GM23338 (cell line): ENCODE measurements at places on chromosomes 2 and 18. TPM values are rescaled to one million over a fixed set of nuclear protein-coding genes. Genes with fewer than 3 reads are reported as not detected.

GRCh38 chr2:156309167-156309566 is 23.4 kb downstream of the NR4A2 start:
- no peaks in the 10 kb centered on the region for H3K4me1 ChIP-seq
- no peak for DNase-seq
- no peaks in the 10 kb centered on the region for H3K36me3 ChIP-seq
- no peak overlapping the region for H3K27ac ChIP-seq
- H3K4me3 ChIP-seq: no peak overlapping the region

DNA sequence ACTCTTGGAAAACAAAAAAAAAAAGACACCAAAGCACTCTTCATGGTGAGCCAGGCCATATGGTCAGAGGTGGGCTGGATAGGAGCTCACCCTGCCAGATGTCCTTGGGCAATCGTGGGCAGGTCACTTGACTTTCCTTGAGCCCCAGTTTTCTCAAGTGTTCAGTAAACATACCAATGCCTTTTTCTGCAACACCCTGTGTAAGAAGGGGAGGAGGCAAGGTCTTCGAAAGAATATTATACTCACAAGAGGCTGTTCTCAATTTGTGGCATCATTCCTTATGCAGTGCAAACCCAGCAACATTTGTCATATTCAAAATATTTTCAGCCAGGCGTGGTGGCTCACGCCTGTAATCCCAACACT is 22.9 kb upstream of the TMEM87B start:
- peaks cover 12% of the 10 kb centered on the region for H3K4me1 ChIP-seq
- peak overlapping the region; percentile 72; the same call in 1 of the 2 replicates for H3K27ac ChIP-seq
- H3K4me3 ChIP-seq: no peak overlapping the region
- H3K36me3 ChIP-seq: no peaks in the 10 kb centered on the region

GRCh38 chr2:110639972-110640371 is 37.9 kb downstream of the BUB1 start:
- no peak overlapping the region for H3K4me3 ChIP-seq
- H3K27ac ChIP-seq: no peak overlapping the region
- H3K4me1 ChIP-seq: no peaks in the 10 kb centered on the region
- H3K27me3 ChIP-seq: no peaks in the 10 kb centered on the region
- DNase-seq: no peak
- peaks cover 54% of the 10 kb centered on the region for H3K36me3 ChIP-seq

DNA sequence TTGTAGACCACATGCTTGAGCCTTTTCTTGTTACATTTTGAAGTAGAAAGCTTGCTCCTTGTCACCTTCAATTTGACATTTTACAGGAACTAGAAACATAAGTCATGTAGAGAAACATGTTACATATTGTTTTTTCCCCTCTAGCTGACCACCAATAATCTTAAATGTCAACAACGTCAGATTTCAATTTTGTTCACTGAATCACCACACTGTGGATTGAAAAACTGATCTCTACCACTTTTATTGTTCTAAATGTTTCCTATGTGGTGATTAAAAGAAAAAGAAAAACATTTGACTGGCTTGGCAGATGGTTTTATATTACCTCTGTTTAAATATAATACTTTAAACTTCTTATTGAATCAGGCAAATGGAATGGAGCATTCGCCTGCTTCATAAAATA is 87.7 kb downstream of the DSEL start:
- H3K27me3 ChIP-seq: no peaks in the 10 kb centered on the region
- DNase-seq: no peak
- no peaks in the 10 kb centered on the region for H3K36me3 ChIP-seq
- H3K4me1 ChIP-seq: no peaks in the 10 kb centered on the region
- H3K27ac ChIP-seq: no peak overlapping the region

The SNED1 gene
- 1.1 and 2.8 TPM in 2 replicates for total RNA-seq

DNA sequence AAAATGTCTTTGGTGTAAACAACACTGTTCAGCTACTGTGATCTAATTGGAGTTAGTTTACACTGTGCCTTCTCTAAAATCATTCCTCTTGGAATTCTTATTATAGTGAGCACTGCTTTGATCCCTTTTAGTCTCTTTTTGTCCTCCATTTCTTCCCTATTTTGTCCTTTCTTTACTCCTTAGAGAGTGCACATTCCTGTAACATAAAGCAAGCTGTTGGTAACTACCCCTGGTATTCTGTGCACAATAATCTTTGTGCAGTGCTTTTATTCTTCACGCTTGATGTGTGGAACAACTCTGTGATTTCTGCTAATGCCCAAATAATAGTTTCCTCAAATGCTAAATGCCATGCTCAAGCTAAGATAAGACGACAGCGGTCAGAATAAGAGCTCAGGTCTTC is 401.5 kb downstream of the DPP10 start:
- no peaks in the 10 kb centered on the region; the same call in 1 of the 2 replicates for H3K4me1 ChIP-seq
- no peak for DNase-seq
- H3K27me3 ChIP-seq: no peaks in the 10 kb centered on the region
- no peak overlapping the region for H3K4me3 ChIP-seq

The RBMS1 gene
- 47.6 and 55.5 TPM in 2 replicates for total RNA-seq

The CYTIP gene
- not detected in 2 replicates for total RNA-seq

- no peak for DNase-seq
- H3K36me3 ChIP-seq: no peaks in the 10 kb centered on the region
Observed at GRCh38 chr2:88657131-88657530, 29.9 kb upstream of the EIF2AK3 start.

DNA sequence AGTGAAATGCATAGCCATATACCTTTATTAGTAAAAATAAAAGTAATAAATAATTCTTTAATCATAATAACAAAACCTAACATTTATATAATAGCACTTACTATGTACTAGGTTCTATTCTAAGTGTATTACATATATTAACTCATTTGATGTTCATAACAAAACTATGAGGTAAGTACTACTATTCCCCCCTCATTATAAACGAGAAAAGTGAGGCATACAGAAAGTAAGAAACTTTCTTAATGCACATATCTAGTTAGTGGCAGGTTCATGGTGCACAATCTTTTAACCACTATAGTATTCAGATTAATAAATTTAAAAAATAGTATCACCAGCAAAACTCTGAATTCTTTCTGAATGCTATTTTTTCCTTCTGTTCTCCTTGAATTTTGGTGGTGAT is 27.5 kb downstream of the TRPM8 start:
- H3K4me1 ChIP-seq: 0 out of 2 replicates have a peak, but pooled peaks cover 7% of the 10 kb centered on the region
- no peak for DNase-seq
- no peak overlapping the region for H3K4me3 ChIP-seq
- H3K36me3 ChIP-seq: 0 out of 2 replicates have a peak, but pooled peaks cover 6% of the 10 kb centered on the region
- no peak overlapping the region for H3K27ac ChIP-seq

The C2orf66 gene
- total RNA-seq: not detected in 2 replicates
